ENCODE measurements at places on chromosomes 12 and 14.

DNA sequence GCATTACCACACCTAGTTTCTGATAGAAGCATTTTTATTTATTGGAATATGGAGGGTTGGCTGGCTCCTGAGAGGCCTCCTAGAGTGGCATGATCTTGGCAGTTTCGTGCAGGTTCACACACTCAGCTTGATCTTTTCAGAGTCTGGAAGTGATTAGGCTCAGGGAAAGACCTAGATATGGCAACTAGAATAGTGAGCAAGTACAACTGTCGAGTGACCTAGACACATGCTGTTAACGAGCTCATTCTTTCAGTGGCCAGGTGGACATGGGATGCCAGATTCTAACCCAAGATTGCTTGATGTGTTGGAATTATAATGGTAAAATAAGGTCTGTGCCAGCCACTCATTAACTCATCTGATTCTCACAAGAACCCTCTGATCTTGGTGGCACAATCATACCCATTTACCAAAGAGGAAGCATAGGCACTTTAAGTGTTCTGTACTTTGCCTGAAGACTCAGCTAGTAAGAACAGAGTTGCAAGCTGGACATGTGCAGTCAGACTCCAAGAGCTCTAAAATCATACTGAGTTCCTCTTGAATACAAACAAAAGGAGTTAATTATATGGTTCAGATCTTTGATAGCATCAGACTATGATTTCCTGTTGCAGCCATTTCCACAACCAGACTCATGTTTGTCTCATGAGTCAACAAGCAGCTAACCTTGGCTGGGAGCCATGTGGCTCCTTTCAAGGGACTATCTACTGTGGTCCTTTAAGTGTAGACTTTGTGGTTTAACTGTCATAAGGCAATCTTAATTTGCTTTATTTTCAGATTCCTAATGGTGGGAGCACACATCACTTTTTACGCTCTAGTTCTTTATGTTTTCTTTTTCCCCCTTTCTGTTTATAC lies 144.2 kb downstream of the PLEKHA5 start:
- peak; percentile 33 for DNase-seq

DNA sequence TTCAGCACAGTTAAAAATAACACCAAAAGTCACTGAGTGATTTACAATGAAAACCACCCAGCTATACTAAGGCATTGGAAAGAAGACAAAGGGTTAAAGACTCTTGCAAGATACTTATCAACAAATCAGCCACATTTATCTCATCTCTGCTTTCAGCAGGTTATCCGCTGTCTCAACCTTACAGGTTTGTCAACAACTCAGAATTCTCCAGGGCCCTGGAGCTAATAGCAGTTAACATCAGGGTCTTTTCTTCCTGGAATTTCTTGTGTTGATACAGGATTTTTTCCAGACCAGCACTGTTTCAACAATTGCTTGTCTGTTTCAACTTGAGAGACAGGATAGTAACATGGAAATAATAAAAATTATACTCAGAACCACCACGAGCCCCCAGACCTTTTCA lies 3.5 kb downstream of the PKP2 start:
- DNase-seq = no peak

- DNase-seq = no peak
Measured at GRCh38 chr14:90450667-90451066, 53.8 kb downstream of the CALM1 start.

DNA sequence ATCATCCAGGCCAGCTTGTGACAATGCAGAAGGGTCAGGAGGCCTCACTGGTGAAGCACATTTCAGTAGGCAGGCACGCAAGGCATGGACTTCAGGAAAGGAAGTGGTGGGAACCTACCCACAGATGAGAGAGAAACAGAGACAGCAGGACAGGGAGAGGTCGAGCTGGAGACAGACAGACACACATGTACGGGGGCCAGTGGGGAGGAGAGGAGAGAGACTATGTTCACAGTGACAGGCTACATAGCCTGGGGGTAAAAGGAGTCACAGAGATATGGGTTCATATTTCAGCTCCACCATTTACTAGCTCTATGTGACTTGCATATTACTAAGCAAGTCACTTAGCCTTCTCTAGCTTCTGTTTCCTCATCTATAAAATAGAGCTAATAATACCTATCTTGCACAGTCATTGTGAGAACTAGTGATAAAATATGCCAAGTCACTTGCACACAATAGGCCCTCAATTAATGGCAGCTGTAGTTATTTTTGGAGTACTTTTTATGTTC lies 91.1 kb upstream of the FUT8 start:
- DNase-seq = no peak

DNA sequence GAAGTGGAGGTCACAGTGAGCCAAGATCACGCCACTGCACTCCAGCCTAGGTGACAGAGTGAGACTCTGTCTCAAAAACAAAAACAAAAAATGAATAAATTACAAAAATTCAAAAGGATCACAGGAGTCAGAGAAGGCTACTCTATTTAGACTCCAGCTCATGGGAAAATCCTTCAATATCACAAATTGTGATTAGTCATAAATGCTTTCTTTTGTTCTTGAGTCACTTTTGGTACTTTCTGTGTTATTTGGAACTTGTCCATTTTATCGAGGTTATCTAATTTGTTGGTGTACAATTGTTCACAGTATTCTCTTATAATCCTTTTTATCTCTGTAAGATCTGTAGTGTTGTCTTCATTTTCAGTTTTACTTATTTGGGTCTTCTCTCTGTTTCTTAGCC lies 18.9 kb downstream of the ALDH2 start:
- DNase-seq = no peak

- no peak for DNase-seq
Measured at GRCh38 chr14:99240627-99241324, 31.2 kb downstream of the BCL11B start.

DNA sequence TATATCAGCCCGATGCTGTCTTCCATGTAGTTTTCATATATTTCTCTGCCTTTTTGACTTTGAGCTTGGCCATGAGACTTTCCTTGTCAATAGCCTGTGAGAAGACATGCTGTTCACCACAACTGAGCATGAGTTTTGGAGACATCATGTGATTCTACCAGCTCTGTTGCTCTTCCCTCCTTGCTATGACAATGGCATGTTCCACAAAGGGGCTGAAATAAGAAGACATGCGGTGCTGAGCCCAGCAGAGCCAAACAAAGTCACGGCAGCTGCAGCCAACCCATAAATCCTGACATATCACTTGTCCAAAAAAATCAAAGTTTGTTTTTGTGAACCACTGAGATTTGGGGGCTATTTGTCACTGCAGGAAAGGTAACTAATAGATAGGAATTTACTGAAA lies 343.4 kb upstream of the KITLG start:
- DNase-seq = no peak

DNA sequence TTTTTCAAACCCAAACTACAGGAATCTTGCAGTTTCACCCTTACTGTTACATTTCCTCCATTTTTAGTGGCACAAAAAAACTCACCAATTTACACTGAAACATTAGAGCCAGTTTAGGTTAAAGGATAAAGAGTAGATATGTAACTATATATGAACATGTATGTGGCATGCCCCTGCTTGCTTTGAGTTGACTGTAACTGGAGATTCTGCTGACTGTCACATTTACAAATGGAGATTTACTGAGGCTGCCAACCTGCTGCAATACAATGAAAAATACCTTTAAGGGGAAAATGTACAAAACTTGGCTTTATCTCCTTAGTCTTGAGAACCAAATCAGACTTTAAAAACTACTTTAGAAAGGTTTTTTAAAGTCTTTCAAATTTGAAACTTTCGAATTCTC lies 28.3 kb downstream of the STON2 start:
- no peak for DNase-seq

GRCh38 chr12:116135209-116135930 lies 142.1 kb downstream of the MED13L start:
- no peak for DNase-seq

DNA sequence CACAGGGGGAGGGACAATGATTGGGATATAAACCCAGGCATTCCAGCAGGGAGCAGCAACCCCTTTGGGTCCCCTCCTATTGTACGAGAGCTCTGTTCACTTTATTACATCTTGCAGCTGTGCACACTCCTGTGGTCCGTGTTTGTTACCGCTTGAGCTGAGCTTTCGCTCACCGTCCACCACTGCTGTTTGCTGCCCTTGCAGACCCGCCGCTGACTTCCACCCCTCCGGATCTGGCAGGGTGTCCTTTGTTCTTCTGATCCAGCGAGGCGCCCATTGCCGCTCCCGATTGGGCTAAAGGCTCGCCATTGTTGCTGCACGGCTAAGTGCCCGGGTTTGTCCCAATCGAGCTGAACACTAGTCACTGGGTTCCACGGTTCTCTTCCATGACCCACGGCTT lies 64.1 kb downstream of the E2F7 start:
- no peak for DNase-seq

DNA sequence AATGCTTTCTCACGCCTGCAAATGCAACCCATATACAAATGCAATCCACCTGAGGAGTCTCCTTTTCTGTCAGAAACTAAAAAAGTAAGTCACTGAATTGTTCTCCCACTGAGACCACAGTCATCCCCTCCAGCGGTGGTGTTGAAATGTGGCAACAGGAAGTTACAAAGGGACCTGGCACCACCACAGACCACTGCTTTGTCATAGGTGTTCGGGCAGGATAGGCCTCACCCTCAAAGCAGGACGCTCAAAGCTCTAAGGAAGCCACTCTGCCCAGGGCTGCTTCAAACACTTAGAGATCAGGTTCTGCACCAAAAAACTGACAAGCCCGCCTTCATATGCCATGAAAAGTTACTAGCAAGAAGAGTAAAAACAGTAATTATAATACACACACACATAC lies 11.3 kb downstream of the PHLDA1 start:
- DNase-seq = no peak

DNA sequence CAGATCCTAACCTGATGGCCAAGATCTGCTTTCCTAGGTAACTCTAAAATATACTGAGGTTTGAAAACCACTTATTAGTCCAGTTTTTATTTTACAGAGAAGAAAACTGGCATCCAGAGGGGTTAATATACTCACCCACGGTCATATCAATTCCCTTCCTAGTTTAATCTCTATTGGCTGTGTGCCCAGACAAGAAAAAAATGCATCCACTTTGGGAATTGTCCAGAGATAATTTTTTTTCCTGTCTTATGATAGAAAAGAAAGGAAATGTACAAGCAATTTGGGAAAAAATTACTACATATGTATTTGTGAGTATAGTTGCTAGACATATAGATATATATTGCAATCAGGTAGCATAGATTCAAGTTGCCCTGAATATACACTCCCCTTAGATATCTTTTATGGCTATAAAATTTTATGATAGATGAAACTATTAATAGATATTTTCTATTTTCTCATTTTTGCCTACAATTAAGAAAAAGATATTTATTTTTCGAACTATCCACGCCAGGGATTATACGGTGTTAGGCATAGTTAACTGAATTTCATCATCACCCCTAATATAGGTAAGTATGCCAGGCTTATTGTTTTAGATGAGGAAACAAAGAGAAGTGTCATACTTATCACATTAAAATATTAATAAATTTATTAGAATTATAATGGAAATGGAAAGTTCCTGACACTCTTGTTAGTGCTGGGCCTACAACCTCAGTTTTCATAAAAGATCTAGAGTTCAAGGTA lies 100.5 kb upstream of the SLC38A2 start:
- peak; percentile 92 for DNase-seq

DNA sequence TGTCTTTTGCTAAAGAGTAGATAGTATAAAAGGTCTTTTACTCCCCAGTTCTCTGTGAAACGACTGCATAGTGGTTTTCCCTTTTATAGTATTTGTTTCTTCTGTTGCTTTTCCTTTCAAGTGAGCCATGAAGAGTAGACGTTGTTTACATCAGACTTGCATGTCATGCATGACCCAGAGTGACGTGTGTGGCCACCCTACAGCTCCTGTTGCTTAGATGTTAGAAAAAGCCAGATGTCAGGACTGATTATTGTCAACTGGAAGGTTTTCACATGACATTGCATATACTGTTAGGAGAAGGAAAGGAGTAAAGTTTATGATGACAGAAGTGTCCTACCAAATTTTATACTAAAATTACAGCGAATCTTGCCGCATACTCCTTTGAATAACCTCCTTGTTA lies 1.3 kb upstream of the RD3L start:
- DNase-seq = no peak

- DNase-seq = no peak
Measured at GRCh38 chr12:129009833-129010622, 156.8 kb downstream of the GLT1D1 start.

DNA sequence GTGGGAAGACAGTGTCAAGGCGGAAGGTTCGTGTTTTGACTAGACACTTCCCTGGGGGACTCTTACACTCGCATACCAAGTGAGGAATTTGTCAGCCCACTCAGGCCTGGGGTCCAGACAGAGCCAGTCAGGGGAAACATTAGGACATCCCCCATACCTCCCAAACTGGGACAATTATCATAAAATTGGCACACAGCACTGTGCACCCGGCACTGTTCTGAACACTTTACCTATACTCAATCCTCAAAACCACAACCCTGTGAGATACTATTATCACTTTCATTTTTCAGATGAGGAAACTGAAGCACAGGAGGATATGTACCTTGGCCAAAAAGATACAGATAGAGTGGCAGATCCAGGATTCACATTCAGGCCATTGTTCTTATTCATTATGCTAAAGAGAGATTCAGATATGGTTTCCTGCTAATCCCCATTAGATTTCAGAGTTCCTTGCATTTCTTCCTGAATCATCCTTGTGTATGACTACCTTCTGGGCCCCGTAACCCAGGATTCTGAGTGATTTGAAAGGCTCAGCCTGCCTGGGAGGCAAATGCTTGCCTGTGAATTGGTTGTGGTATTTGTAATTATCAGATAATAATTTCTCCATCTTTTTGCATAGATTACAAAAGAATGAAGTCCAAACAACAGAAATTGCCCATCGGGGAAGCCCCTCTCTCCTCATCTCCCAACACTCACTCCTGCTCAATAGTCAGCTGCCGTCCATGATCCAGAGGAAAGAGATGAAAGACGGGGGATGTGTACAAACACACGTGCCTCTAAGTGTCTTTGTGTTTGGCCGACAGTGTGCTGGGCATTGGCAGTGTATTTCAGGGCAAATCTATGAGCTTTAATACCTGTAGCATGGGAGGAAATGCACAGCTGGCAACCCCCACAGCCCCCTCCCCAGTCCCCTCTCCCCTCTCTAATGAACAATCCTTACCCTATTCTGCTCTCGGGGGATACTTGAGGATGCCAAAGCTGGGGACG lies 4.6 kb downstream of the TAC3 start:
- no peak for DNase-seq

GRCh38 chr12:69274861-69275260 lies 35.5 kb downstream of the CPSF6 start:
- DNase-seq = peak; percentile 20

- DNase-seq = no peak
Measured at GRCh38 chr12:16352481-16352880, 5.0 kb downstream of the MGST1 start.

GRCh38 chr12:111160350-111161241 lies 208.3 kb downstream of the PHETA1 start:
- DNase-seq = peak; percentile 80

- DNase-seq = no peak
Measured at GRCh38 chr14:64899958-64900357, 14.3 kb upstream of the CHURC1 start.

GRCh38 chr14:100677554-100678468 lies 48.9 kb upstream of the DLK1 start:
- peak; percentile 92 for DNase-seq

GRCh38 chr14:67941456-67942018 lies 122.0 kb downstream of the RAD51B start:
- DNase-seq = peak; percentile 79

GRCh38 chr14:92004062-92004461 lies 35.8 kb downstream of the TRIP11 start:
- no peak for DNase-seq

GRCh38 chr14:38500125-38500524 lies 244.2 kb upstream of the CLEC14A start:
- DNase-seq = no peak
